ENCODE measurements at places on chromosomes 3 and 15.

GRCh38 chr3:24690777-24691176 is 196.1 kb upstream of the THRB start:
- DNase-seq: no peak

DNA sequence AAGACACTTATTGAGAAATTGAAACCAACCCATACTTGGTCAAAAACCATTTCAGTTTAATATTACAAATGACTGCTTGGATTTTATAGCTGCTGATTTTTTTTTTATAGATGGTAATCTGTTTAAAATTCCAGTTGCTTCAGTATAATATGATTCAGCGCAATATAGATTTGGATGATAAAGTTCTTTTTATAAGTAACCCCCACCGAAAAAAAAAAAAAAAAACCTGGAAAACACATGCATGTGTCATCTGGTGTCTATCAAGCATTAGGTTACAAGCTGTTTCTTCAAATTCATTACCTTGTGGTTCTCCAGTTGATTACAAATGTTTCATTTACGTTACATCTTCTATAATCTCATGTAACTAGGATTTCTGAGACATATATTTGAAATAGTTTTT is 356.6 kb upstream of the ROBO2 start:
- DNase-seq: no peak

DNA sequence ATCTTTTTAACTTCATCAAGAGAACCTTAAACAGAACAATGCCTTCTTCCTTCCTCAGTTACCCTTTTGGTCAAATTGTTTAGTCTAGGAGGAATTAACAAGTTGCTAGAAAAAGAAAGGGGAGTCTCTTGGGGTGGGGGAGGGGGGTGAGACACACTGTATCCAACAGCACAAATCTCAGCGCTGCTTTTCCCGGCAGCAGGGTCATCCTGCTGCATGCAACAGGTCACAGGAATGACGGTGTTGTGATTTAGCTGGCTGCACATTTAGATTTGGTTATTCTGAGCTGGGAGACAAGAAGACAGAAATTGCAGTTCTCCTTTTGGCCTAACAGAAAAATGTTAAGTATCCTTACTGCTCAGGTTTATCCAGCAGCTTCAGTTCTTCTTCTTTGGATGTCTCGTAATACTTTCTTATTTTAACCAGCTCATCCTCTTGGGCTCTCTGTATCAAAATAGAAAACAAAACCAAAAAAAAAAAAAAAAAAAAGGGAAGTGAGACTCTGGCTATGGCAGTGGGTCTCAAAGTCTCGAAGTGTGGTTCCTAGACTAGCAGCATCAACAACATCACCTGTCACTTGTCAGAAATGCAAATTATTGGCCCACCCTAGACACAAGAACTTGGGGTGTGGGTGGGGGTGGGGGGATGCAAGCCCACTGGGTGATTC is 190.5 kb downstream of the GREM1 start:
- DNase-seq: no peak

- no peak for DNase-seq
Measured at GRCh38 chr15:66233487-66234415, 19.8 kb downstream of the MEGF11 start.

DNA sequence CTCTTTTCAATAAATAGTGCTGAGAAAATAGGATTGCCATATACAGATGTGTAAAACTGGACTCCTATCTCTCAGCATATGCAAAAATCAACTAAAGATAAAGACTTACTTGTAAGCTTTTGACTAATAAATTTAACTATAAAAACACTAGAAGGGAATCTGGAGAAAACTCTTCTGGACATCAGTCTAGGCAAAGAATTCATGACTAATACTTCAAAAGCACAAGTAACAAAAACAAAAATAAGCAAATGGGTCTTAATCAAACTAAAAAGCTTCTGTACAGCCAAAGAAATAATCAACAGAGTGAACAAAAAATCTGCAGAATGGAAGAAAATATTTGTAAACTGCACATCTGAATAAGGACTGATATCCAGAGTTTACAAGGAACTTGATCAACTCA is 1122.2 kb downstream of the TBL1XR1 start:
- no peak for DNase-seq

All from brain (organoid and tissue), 16 donors.